Stimulated activated CD8-positive, alpha-beta memory T cell treated with anti-CD3 and anti-CD28 coated beads, Interleukin-15, amount 100 ng/mL, for 1 hour (primary cell): ENCODE measurements at places on chromosomes 16 and 17.

GRCh38 chr17:7811251-7811650 lies 22.8 kb upstream of the KDM6B start:
- no peak for DNase-seq

- no peak for DNase-seq
These were observed 376.5 kb downstream of the CDH11 start for GRCh38 chr16:64745258-64745930.

DNA sequence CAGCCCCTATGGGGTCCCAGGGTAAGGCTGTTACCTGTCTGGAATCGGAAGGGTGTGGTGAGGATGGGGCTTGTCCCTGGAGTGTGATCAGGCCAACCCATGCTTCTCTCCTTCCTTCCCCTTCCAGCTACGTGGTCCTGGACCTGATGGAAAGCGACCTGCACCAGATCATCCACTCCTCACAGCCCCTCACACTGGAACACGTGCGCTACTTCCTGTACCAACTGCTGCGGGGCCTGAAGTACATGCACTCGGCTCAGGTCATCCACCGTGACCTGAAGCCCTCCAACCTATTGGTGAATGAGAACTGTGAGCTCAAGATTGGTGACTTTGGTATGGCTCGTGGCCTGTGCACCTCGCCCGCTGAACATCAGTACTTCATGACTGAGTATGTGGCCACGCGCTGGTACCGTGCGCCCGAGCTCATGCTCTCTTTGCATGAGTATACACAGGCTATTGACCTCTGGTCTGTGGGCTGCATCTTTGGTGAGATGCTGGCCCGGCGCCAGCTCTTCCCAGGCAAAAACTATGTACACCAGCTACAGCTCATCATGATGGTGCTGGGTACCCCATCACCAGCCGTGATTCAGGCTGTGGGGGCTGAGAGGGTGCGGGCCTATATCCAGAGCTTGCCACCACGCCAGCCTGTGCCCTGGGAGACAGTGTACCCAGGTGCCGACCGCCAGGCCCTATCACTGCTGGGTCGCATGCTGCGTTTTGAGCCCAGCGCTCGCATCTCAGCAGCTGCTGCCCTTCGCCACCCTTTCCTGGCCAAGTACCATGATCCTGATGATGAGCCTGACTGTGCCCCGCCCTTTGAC lies 2.4 kb downstream of the MAPK7 start:
- DNase-seq: no peak

- no peak for DNase-seq
These were observed 5.6 kb downstream of the CD19 start for GRCh38 chr16:28937222-28937876.
